ENCODE measurements at places on chromosomes 7 and 10.

DNA sequence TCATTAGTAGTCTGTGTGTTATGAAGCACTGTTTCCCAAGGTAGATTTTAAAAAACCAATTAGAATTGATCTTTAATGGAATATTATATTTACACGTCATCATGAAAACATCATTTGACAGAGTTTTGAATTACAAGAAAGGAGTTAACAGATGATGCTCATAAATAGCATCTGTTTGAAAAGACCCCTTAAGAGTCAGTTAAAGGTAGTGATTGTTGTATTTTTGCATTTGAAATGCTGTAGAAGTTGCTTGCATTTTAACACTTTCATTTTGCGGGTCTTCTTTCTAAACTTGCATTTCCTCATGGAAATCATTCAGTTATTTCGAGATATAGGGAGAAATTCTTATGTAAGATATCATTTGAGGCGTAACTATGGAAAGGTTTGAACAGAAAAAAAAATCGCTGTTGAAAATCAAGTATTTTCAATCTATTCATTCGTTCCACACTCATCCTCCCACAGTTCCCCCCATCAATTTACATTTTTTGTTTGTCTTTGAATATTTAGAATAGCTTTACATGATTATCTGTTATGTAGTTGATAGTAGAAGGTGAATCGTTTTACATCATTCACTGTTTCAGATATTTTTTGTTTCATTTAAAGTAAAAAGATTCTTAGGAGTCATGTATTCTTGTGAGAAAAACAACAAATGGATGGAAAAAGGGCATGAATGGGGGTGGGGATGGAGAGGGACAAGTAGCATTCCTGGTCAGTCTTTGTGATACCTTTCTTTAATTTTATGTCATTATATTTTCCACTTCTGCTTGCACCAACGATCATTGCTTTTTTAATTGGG, 3.0 kb upstream of the SKIDA1 start:
- DNase-seq: no peak

DNA sequence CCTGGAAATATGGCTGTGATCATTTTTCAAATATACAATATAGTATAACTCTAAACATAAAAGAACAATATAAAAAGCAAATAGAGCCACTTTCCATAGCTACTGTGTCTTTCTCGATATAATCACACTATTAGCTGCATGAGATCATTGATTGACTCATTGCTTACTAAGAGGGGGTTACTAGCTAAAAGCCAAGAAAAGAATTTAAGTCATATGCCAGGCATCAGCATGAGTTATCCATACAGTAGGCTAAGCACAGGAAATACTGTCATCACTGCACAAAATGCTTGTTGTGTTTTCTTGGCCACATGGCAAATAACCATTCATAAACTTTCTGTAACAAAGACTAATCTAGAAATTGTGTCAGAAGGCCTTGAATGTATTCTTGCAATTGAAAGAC, 18.8 kb upstream of the ABCB5 start:
- DNase-seq: no peak

DNA sequence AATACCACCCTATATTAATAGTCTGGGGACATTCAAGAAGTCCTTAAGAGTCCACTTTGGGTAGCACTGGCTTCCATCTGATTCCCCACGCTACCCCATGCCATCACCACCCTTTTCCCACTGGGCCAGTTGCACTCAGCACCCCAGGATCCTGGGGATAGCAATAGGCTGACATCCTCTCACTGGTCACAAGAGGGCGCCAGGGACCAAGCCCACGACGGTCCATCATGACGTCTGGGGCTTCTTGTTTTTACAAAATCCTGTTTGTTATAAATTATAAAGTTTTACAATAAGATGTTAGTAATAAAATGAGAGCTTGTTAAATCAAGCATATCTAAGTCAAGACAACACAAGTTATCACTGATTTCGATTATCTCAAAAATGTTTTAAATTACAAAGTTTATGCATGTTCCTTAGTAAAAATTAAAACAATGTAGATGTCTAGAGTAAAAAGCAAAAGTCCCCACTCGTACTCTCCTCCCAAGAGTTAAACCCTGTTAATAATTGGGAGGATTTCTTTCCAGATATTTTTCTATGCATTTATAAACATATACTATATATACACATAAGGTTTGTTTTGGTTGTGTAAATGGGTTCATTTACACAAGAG, 15.4 kb downstream of the GPNMB start:
- DNase-seq: no peak

GRCh38 chr10:15805395-15806058, 54.8 kb downstream of the MINDY3 start:
- no peak for DNase-seq

- no peak for DNase-seq
These were observed 475.3 kb upstream of the C7orf33 start for GRCh38 chr7:148115308-148115707.

DNA sequence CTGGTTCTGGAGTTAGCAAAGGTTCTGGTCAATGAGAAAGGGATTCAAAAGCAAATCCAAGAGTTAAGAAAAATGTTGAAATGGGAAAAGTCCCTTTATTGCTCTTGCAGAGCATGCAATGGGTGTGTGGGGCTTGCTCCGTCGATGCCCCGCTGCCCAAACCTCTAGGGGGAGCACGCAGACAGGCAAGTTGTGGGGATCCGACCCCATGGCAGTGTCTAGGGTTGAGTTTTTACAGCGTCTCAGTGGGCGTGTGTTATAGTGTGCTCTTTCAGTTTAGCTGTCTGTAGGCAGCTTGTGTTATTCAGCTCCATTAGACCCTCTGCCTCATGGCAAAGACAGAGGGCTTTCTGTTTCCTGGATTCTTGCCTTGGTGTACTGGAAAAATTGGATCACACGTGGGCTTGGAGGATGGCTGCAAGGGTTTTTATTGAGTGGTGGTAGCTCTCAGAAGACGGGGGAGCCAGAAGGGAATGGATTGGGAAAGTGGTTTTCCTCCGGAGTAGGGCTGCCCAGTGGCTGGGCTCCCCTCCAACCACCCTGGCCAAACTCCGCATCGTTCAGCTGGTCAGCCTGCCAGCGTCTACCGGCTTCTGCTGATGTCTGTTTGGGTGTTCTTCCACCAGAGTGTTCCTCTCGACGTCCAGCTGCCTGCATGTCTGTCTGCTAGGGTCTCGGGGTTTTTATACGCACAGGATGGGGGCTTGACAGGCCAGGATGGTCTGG, 102.3 kb upstream of the PLXDC2 start:
- no peak for DNase-seq

DNA sequence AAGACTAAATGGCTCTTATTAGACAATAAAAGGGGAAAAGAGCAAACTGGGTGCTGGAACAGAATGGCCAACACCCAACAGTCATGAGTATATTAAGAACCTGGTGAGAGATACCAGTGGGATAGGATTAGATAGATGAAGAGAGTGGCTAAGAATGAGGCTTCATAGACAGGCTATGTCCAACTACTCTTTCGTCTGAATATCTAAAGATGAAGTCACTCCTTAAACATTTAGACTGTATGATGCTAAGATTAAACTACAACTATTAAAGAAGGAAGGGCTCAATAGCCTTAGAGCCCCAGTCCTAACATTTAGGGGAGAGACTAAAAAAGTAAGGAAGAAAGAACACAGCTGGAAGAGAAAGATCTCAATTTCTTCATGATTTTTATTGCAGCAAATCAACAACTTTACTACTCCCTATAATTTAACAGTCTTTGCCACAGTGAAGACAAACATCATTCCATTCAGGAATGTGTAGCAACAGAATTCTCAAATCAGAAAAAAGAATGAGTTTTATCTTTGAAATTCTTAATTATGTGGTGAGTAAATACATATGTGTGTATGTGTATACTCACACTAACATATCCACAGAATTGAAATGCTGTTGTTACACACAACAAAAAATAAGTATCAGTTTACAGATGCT, 45.6 kb downstream of the CACNA2D1 start:
- DNase-seq: no peak

Measured in type B pancreatic cell (in vitro differentiated cells).